Cortex of kidney (tissue), 1 donor: ENCODE measurements at places on chromosomes 5 and 9.

DNA sequence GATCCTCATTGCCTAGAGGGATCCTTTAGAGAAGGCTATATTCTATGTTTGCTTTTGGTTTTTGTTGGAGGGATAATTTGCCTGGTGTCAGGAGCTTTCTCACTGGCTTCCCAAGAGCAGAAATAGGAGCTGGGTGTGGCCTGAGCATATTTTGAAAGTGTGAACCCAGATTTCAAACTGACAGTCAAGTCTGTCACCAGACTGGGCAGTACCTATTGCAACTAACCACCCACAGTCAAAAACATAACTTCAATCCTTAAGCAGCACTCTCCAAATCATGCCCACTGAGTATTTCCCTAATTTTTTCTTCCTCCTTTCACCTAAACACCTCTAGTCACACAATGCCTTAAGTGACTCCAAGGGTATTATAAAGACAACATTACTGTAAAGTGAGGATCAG, 278.4 kb downstream of the EBF1 start:
- DNase-seq, result no peak

DNA sequence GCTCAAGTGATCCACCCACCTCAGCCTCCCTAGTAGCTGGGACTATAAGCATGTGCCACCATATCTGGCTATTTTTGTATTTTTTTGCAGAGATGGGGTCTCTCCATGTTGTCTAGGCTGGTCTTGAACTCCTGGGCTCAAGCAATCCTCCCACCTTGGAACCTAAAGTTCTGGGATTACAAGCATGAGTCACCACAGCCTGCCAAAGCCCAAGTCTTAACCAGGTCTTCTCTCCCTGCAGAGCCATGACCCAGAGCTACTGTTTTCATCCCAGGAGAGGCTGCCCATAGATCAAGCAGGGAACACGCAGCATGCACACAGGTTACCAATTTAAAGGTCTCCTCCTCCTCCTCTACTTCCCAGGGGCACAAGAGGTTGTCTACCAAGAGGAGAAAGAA, 29.7 kb downstream of the PCDHGC5 start:
- DNase-seq, result no peak

DNA sequence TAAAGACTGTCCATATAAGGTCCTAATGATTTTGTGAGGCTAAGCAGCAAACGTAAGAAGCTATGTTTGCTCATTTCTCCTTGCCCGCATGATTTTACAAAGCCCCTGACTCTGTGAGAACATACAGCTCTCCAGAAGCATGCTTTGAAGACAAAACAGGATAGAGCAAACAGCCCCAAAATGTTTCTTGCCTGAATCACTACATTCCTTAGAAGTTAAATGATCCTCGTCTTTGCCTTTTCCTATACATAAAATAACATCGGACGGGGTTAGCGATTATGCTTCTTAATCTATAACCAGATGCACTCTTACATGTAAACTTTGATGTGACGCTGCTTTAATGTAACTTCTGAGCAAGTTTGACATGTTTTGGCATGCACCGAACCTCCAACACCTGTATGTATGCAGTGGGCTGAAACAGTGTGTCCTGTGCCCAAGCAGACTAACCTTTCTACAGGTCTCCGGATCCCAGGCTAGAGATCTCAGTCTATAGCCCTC, 353.7 kb downstream of the CETN3 start:
- DNase-seq, result no peak

DNA sequence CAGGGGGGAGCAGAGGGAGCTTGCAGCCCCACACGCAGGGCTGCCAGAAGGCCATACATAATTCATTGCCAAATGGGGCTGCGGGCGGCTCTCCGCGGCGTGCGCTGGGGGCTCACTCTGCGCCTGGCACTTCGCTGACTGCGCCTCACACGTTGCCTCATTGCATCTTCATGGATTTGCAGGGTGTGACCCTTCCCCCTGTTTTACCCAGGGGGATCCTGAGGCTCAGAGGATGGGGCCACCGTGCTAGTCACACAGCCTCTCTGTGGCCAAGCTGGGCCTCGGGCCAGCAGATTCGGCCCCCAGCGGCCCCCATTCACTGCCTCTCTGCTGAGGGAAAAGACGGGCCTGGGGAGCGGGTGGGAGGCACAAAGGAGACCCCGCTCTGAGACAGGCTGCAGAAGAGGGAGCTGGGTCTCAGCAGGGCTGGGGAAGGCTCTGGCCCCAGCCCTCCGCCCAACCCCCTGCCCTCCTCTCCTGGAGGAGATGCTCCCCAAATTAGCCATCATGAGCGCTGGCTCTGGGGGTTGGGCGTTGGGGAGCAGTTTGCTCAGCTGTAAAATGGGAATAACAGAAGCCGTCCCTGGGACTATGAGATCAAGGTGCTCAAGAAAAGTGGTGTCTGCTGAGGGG, 115.5 kb downstream of the C9orf50 start:
- no peak for DNase-seq

DNA sequence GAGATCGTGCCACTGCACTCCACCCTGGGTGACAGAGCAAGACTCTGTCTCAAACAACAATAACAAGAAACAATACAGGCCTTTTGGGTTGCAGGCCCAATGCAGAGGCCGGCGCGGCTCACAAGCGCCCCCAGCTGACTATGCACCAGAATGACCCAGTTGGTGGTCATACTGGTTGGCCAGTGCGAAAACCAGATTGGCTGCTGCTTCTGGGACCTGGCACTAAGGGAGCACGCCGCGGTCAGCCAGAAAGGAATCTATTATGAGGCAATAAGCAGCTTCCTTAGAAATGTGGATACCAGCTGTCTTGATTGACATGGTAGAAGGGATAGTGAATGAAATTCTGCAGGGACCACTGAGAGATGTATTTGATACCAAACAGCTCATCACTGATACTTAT, 35.0 kb downstream of the RANBP17 start:
- DNase-seq, result no peak

- no peak for DNase-seq
These were observed at the start of gene IL3 for GRCh38 chr5:132060501-132061161. Gene IL3 (plus strand): TSS chr5:132060655. CDS start chr5:132060707, 52 bp downstream.

DNA sequence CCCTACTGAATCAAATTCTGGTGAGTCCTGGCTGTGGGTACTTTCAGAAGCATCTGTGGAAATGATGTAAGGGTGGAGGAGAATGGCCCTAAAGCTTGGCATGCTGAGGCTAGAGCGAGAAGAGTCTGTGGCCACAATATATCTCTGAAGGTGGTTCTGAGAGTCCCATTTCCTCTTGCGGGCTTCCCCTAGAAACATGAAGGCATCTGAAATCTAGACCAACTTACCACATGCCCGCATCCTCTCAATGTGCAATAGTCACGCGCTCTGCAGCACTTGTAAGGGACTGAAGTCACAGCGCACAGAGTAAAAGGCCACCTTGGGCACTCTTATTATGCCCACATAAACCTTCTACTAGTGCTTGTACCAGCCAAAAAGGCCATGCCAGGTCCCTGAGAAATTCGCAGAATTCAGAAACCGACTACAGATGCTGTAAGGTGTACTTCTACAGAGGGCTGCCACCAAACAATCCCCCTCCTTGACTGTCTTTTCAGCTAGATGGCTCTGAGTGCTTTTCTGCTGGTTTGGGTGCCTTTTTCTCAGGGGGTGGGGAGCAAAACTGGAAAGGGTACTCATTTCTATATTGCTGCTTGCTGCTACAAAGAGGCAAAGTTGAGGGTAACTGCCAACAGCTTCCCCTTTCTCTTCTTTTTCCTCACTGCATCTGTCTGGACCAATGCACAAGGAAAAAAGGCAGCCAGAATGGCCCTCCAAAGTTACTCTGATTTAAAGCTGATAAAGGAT, 107.3 kb downstream of the ZDHHC21 start:
- DNase-seq, result no peak

GRCh38 chr5:72596956-72597355, 89.7 kb upstream of the ZNF366 start:
- no peak for DNase-seq
